Activated CD4-positive, alpha-beta T cell treated with anti-CD3 and anti-CD28 coated beads, Interleukin-2, amount 50 U/mL, for 24 hours (primary cell): ENCODE measurements at places on chromosomes 5 and 9.

GRCh38 chr9:134682026-134682425 is 40.4 kb downstream of the COL5A1 start:
- no peak for DNase-seq

DNA sequence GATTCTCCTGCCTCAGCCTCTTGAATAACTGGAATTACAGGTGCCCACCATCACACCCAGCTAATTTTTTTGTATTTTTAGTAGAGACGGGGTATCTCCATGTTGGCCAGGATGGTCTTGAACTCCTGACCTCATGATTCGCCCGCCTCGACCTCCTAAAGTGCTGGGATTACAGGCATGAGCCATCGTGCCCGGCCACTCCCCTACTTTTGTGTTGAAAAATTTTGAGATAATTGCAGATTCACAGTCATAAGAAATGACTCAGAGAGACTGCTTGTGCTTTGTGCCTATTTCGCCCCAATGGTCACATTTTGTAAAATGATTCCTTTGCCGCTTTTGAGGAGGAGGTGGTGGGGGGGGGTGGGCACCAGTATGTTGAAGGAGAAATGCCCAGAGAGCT is 48.1 kb upstream of the SH3PXD2B start:
- no peak for DNase-seq

- no peak for DNase-seq
Observed at GRCh38 chr5:134460551-134460950, 48.9 kb upstream of the CDKN2AIPNL start.

DNA sequence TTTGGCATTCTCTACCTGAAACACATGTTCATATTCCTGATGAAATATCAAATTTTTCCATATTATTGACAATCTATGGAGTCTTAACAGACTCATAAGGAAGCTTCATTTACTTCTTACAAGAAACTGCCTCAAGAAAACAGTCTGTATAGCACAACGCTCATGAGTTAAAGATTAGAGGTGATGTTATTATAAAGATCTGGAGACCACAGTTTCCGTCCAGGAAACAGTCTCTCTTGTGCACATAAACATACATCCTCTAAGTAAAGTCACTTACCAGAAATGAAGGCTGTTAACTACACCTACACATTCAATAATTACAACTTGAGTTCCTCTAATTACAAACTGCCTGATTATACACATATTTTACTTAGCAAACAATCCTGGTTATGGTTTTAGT is 86.9 kb downstream of the RAPGEF6 start:
- no peak for DNase-seq

DNA sequence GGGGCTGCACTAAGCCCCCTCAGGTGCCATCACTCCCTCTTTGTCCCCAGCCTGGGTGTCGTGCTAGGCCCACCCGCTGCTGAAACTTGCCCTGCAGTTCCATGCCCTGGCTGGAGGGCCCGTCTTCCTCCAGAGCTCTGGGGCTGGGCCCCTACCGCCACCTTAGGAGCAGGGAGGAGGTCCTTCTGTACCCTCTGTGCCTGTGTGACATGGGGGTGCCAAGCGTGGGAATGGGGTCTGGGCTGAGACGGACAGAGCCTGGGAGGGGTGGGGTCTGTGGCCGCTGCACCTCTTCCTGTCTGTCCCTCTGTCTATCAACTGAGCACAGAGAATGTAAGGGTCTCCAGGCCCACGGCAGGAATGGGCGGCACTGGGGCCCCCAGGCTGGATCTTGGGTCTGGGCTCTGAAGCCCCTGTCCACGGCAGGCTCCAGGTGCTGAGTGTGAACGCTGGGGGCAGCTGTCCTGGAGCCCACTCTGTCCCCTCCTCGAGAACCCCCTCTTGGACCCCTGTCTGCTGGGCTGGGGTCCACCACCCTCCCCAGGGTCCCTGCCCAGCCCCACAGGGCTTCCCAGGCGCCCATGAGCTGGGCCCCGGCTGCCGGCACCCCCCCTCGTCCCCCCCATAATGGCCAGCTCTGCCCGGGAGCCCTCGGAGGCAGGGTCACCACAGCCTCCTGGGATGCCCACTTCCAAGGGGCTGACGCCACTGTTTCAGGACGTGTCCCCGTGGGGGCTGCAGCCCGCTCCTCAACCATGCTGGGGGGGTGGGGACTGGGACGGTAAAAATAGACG is 15.8 kb upstream of the NRARP start:
- no peak for DNase-seq

GRCh38 chr9:89234205-89235067 is 55.8 kb upstream of the SHC3 start:
- peak; percentile 8 for DNase-seq

GRCh38 chr9:33908114-33908513 is 91.2 kb downstream of the UBE2R2 start:
- DNase-seq = no peak

- no peak for DNase-seq
Observed at GRCh38 chr5:11047030-11047429, 286.0 kb upstream of the DAP start.

- DNase-seq = no peak
Observed at GRCh38 chr9:89376741-89377351, 58.5 kb downstream of the SECISBP2 start.

- no peak for DNase-seq
Observed at GRCh38 chr9:104075801-104076753, 18.0 kb upstream of the SMC2 start.

- no peak for DNase-seq
Observed at GRCh38 chr9:19085295-19085694, 17.4 kb downstream of the HAUS6 start.

DNA sequence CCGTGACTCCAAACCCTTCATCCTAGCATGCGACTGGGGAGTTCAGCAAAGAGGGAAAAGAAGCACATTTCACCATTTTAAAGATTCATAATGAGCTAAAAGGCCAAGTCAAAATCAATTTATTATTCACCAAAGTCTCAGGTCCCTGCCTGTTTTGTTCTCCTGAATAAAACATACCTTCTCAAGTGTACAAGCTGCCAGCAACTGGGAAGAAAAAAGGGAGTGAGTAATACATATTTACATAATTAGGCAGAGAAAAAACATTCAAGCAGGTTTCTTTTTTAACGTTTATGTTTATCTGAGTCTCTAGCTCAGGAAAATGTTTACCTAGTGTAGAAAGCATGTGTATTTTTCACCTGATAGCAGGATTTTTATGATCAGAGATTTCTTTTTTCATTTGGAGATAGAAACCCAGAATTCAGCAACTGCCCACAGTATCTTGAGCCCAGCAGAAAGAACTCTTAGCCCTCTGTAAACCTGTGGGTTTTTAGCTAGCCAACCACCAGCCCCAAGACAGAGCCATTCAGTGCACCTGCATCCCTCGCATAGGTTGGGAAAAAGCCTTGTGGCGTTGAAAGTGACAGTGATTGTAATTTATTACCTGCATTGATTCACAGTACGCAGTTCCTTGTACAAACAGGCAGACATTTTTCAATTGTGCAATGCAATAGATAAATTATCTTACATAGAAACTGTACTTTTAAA is 117.9 kb upstream of the GRIA1 start:
- no peak for DNase-seq

DNA sequence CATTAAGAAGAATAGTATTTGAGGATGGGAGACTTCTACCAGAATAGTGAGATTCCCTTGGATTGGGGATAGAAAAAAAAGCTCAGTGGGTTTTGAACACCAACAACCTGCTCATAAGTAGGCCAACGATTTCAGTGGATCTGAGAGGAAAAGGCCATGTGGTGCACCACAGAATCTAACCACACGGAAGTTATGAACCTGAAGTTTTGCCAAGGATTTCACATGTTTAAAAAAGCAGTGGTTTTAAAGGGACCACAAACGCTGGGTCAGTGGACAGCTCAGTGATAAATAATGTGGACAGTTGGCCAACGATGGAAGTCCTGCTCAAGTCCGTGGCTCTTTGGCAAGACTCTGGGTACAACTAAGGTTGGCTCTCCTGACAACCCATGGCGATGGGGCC is 107.2 kb upstream of the TXNDC8 start:
- no peak for DNase-seq

GRCh38 chr9:91378695-91379127 is 17.0 kb upstream of the AUH start:
- no peak for DNase-seq

DNA sequence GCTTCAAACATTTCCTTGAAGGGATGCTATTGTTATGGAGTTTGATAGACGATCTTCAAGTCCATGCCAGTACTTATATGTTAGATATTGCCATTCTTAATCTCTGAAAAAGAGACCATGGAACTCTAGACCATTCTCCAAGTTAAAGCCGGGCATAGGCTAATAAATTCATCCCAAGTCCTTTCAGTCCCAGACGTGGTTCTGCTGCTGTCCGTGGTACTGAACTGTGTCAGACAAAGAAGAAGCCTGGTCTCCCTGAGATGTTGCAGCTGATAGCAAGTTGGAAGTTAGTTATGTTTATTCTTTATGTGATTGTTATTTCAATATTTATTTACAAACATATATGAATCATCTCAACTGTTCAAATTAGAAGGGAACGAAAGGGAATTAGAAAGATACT is 158.7 kb downstream of the NMUR2 start:
- DNase-seq = no peak

GRCh38 chr9:126025991-126026390 is 278.8 kb downstream of the PBX3 start:
- DNase-seq = no peak

- no peak for DNase-seq
Observed at GRCh38 chr5:146813346-146814157, 65.0 kb downstream of the PPP2R2B start.

DNA sequence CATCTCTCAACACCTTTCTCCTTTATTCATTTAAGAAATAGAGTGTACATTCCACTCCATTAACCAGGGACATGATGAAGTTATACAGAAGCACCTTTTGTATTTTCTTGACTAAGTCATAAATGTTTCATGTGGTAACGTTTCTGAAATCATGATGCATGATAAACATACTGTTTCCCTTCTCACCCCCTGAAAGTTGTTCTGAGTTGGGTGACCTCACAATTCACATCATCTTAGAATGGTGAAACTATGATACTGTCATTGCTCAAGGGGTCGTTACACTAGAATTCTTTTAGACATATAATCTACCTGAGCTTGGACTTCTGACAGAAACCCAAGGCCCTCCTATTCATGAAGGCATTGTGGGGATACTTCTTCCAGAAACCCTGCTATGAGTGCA is 37.8 kb upstream of the MIER3 start:
- no peak for DNase-seq

GRCh38 chr9:26975728-26976707 is 19.8 kb downstream of the IFT74 start:
- DNase-seq = no peak

- no peak for DNase-seq
Observed at GRCh38 chr9:90433398-90433941, 209.2 kb downstream of the DIRAS2 start.

DNA sequence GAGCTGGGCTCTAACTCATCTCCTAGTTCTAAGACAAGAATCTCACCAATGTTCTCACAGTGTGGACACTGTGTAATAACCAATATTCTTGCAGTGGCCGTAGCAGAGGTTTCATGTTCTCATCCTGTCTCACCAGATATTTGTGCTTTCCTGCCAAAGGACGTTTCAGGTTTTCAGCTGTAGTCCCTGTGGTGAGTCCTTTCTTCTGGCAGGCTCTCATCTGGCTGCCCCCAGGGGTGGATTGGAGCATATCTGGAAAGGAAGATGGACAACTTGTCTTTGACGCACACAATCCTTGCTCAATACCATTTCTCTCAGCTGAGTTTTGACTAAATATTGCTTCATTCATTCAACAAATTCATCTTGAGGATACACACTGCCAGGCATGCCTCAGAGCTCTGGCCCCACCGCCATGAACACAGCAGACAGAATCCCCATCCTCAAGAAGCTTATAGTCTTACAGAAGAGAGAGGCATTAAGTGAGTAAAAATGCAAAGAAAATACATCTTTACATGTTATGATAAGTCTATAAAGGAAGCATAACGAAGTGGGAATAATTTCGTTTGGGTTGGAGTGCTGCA is 33.8 kb upstream of the NEURL1B start:
- DNase-seq = no peak

GRCh38 chr5:155343468-155343867 is 329.9 kb downstream of the KIF4B start:
- DNase-seq = no peak

GRCh38 chr9:4740638-4741364 is at the start of gene AK3:
TSS of gene AK3 (minus strand) at chr9:4741202. CDS start at chr9:4741087, 115 bp downstream.
- peak; percentile 54 for DNase-seq

GRCh38 chr9:112599732-112600131 is 113.1 kb downstream of the KIAA1958 start:
- DNase-seq = no peak

DNA sequence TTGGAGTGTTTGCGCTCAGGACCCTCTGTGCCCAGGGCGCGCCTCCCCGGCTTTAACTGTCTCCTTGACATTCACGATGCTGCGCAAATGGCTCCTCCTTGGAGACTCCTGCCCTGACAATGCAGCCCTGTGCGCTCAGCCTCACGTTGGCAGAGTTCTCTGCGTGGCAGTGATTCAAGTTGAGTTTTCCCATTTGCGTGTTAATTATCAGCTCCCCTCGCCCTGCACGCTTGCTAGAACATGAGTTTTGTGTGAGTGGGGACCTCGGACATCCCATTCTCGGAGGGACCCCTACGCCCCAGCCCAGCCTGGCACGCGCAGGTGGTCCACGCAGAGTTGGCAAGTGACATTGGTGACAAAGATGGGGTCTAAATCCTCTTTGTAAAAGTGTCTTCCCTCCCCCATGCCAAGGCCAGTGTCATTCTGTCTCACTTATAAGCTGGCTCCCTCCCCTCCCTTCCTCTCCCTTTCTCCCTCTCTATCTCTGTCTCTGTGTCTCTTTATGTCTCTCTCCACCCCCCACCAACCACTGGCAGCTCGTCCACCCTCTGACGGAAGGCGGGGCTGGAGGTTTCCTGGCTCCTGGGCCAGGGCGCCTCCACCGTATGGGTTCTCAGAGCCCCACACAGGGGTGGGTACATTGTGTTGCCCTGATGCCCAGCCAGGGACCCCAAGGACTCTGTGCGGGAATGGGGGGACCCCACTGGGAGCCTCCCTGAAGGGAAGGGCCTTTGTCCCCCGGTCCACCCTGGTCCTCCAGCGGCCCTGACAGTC is 169.3 kb downstream of the OLFM1 start:
- DNase-seq = no peak

GRCh38 chr5:74950836-74951515 is 84.8 kb upstream of the FAM169A start:
- no peak for DNase-seq

DNA sequence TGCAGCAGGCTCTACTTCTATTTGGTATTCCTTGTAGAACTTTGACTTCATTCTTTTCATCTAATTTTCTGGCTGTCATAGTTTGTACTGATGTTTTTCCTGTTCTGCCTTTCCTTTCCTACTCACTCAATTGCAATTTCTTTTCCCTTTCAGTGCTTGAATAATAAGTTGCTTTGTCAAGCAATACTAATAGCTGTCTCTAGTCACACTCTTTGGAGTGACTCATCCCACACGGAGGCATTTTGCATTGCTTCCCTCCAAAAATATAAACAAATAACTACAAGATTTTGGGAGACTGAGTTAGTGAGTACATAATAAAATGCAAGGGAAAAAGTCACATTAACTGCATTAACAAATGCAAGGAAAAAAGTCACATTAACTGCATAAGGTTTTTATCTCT is 465.9 kb downstream of the CDH9 start:
- DNase-seq = no peak
